ENCODE measurements at places on chromosomes 3 and 15. TPM values are rescaled to one million over a fixed set of nuclear protein-coding genes. Genes with fewer than 3 reads are reported as not detected.
A peak's percentile ranks its signal among the peaks of the same experiment; 100 is the strongest.

DNA sequence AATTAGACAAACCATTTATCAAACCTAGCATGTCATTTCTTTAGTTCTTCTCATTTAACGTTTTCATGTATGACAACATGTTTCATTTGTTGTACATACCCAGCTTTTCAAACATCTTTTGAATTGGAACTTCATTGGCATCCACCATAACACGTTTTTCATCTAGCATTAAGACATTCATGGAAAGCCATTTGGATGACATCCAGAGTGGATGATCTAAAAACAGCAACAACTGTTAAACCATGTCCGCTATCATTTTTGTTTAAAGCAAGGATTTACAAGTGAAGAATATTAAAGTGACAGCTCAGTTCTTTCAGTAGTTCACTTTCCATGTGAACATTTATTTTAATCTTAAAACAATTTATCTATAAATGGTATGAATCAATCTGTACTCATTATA, 14.5 kb downstream of the GATM start:
- DNase-seq, result no peak

- no peak for DNase-seq
Measured at GRCh38 chr3:107523289-107523538, 452 bp downstream of the BBX start.

- DNase-seq, result no peak
Measured at GRCh38 chr15:33425142-33425541, 114.4 kb downstream of the RYR3 start.

DNA sequence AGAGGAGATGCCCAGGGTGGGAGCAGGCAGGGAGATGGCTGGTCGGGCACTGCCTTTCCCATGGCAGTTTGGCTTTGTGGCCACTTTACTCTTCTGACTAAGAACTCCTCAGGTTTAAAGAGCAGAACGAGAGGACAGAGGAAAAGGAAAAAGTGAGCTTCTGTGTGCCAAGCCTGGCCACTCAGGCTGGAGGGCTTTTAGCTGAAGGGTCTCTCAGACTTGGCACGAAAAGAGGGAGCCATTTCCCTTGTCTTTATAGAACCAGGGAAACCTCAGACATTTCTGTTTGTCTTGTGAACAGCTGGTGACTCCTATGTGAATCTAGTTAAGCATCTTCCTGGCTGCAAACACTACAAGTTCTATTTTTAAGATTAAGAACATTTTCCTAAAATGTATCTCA, 23.3 kb upstream of the PSMD6 start:
- no peak for DNase-seq

DNA sequence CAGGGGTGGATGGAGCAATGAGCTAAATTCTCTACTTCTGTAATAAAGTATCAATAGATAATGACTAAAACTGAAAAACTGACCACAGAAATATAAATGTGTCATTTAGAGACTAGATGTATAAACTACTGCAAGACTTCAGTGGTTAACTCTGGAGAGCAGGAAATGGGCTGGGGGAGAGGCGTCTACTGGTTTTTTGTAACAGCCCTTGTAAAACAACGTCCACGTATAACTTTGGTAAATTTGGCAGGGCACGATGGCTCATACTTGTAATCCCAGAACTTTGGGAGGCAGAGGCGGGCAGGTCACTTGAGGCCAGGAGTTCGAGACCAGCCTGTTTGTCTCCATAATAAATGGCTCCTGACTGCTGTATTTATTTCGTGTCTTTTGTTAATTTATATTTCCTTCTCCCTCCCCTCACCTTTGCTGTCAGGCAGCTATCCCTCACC, 12.5 kb downstream of the RAB27A start:
- no peak for DNase-seq

- no peak for DNase-seq
Measured at GRCh38 chr3:42725454-42725853, 22.9 kb upstream of the HHATL start.

- DNase-seq, result no peak
Measured at GRCh38 chr3:30458376-30459171, 147.8 kb upstream of the TGFBR2 start.

DNA sequence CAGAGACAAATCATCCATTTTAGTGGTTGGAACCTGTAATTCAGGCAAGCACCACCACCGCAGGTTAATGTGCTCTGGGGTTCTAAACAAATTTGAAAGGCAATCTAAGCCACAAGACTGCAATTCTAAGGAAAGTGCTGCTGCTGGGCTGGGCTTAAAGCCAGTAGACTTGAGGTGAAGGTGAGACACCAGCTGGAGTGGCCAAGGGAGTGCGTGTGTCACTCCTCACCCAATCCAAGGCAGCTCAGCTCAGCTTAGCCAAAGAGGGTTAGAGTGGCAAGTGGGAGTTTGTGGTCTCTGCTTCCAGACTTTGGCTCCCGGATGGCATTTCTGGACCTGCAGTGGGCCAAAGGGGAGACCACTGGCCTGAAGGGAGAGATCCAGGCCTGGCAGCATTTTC, 1655.6 kb downstream of the SI start:
- no peak for DNase-seq

DNA sequence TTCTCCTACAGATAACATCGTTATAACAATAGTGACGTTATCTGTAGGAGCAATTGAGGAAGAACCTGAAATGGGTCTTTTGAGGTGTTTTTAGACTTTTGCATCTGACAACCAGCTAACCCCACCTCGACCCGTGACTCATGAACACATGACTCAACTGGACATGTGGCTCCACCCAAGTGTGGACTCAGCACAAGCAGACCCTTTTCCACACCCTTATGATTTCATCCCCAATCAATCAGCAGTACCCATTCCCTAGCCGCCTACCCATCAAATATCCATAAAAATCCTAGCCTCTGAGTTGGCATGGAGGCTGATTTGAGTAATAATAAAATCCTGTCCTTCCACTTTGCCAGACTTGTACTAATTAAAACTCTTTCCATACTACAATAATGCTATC, 255.4 kb downstream of the ARPP21 start:
- no peak for DNase-seq

DNA sequence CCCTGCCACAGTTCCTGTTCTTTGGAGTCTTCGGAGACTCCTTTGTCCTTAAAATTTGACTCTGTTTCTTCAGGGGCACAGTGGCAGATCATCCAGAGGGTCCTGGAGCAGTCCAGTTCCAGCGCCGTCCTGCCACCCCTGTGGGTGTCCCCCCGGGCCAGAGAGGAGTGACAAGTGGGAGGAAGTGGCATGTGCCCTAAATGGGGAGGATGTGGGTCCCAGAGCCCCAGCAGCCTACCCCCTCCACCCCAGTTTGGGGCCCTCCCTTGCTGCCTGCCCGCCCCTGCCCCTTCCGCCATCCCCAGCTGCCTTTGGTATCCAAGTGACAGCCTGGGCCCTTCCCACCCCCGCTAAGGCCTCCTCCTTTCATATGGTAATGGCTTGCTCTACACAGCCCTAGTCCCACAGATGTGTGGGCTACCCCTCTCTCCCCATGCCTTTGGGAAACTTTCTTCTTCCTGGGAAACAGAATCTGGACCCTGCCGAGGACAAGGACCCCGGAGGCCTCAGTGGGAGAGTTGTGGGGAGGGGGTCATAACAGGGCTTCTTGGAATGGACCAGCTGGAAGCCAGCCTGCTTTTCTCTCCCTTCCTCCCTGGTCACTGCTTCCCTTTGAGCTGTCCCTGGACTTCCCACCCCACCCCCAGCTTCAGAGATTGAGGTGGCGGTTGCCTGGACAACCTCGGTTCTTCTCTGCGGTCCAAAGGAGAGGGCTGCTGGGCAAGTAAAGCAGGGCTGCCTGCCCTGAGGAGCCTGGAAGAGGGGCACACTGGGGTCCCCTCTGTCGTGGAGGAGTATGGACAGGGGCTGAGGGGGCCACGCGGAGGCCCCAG, 43.2 kb downstream of the KLHL25 start:
- no peak for DNase-seq

DNA sequence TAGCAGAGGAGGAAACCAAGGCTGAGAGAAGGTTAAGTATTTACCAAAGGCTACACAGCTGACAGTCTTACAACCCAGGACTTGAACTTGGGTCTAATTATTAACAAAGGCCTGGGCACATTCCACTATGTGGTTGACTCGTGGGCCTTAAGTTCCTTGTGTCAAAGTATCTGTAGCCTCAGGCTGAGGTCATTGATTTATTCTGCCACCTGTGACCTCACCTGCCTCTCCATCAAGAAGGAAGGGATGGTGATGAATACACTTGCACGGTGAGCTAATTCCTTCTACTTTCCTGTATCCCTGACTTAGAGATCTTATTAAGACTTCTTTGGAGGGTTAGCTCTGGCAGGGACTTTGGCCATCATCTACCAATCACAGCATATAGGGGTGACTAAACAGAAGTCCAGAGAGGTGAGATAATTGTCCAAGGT, 19.9 kb upstream of the LRRC58 start:
- no peak for DNase-seq

DNA sequence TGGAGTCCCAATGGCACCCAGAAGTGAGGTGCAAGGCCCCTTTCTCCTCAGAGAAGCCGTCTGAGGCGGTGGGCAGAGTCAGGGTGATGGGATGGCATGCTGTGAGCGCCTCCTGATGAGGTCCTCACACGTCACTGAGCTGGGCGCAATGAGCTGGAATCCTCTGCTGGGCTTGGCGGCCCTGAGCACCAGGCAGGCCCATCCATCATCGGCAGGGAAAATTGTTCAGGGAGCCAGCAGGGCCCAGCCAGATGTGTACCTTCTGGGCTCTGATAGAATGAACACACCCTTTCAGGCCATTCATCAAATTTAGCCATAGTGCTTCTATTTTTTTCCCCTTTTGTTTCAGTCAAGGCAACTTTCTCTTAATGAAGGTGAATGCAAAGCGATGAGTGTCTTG, 43.7 kb downstream of the FAM3D start:
- no peak for DNase-seq

GRCh38 chr3:160707187-160707794, 30.3 kb downstream of the ARL14 start:
- peak; percentile 55 for DNase-seq

DNA sequence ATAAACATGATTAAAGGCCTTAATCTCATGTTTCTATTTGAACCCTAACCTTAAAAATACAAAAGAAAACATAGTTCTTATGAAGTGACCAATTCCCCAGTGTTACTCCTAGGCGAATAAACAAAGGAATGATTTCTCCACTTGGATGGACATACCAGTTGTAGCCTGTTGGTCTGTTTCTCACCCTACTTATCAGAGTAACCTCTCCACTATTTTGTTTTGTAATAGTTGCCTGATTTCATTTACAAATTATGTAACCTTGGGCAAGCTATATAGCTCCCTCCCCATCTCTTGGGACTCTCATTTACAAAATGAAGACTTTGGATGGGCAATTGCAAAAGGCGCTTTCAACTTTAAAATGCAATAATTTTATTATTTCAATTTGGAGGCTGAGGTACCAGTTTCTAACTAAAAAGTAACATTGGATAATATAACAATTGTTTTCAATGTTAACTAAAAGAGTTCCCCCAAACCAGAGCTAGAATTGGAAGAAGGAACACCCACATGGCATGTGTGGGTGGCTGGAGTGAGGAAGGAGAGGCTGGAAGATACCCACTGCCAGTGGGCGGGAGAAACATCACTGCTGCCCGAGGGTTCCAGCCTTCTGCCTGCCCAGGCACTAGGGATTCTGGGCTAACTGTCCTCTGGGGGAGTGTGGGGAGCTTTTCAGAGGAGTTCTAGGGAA, 74.2 kb downstream of the RFTN1 start:
- DNase-seq, result no peak

DNA sequence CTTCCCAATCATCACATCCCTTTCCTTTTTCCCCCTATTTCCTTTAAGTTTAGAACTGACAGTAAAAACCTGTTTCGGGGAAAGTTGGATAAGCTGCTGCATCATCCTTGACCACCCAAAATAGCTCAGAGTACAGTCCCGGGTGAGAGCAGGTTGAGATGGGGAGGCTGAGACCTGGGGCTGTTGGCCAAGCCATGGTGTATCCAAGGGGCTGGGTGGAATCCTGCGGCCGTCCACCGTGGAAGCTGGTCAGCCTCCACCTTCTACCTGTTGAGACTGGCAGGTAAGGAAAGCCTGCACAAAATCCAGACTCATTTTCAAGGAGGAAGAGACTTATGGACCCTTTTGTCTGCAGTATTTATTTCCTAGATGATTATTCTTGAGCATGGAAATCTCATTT, 128.2 kb upstream of the PLXNA1 start:
- DNase-seq, result no peak

- DNase-seq, result no peak
Measured at GRCh38 chr3:88150371-88150770, 612 bp downstream of the C3orf38 start.

DNA sequence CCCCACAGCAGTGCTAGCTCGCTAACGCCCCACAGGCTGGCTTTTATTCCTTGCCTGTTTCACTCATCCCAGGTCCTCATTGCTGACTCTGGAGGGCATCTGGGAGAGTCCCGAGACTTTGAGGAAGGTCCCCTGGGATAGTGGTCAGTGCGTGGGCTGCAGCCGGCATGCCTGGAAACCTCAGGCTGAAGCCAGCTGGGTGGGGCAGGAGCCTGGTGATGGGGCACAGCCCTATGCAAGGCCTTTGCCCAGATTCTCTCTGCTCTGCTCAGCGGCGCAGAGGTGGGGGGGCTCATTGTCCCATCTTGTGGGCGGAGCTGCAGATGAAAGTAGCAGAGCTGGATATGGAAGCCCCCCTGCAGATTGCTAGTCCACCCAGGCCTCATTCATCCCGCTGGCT, 55.7 kb upstream of the SMAD6 start:
- DNase-seq, result no peak

- no peak for DNase-seq
Measured at GRCh38 chr3:61518590-61518989, 42.8 kb upstream of the PTPRG start.

- no peak for DNase-seq
Measured at GRCh38 chr3:114674036-114674435, 380.2 kb downstream of the TIGIT start.

DNA sequence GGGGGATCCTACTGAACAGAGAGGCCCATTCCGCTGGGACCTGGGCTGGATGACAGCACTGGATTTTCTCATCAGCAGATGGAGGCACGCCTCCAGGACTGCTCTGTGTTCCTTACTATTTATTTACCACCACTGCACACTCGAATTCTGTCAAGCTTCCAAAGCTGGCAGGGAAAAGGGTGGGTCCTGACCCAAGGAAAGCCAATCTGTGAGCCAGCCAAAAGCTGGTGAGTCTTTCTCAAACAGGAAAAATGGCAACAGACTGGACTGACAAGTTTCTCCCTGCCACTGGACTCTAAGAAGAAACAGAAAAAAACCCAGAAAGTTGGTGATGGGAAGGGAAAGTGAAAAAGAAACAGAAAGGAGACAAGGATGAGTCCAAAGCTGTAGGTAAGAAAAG, 37.8 kb downstream of the CD47 start:
- DNase-seq, result no peak

RTP4 gene
- 0.19 TPM for polyA plus RNA-seq

C3orf70 gene
- polyA plus RNA-seq, result 4.5 TPM

RFTN1 gene
- 10.4 TPM for polyA plus RNA-seq

RPUSD2 gene
- 6.6 TPM for polyA plus RNA-seq

LRRC31 gene
- polyA plus RNA-seq, result not detected

PRR20G gene
- not detected for polyA plus RNA-seq

LMCD1 gene
- 106 TPM for polyA plus RNA-seq
